A549 treated with AZD2906 at 1 μM for 4 hours (cell line): ENCODE measurements at places on chromosomes 1 and 21. TPM values are rescaled to one million over a fixed set of nuclear protein-coding genes. Genes with fewer than 3 reads are reported as not detected.

Gene CFHR2
- not detected in 5 replicates for total RNA-seq

Gene KIAA1614
- 0.69 to 1.6 TPM (median 1.2 TPM) in 5 replicates for total RNA-seq

Gene OR2L5
- total RNA-seq: not detected in 5 replicates

Gene FAM167B
- total RNA-seq: 0.29 to 0.88 TPM (median 0.45 TPM) in 5 replicates

Gene IL22RA1
- 7.1 to 9.7 TPM (median 8.3 TPM) in 5 replicates for total RNA-seq

Gene FNDC10
- 5.4 to 9.3 TPM (median 8.3 TPM) in 5 replicates for total RNA-seq

Gene CYP4A11
- not detected in 5 replicates for total RNA-seq

Gene CHIA
- not detected in 5 replicates for total RNA-seq

Gene HCN3
- 3.1 to 5.8 TPM (median 4.5 TPM) in 5 replicates for total RNA-seq

Gene HEYL
- total RNA-seq: 3.1 to 3.5 TPM (median 3.4 TPM) in 5 replicates

Gene MTF2
- 9.8 to 14.3 TPM (median 10.8 TPM) in 5 replicates for total RNA-seq

Gene CCDC30
- 0.32 to 0.88 TPM (median 0.62 TPM) in 5 replicates for total RNA-seq

Gene AMY1C
- total RNA-seq: not detected in 5 replicates

Gene OR10K1
- total RNA-seq: not detected in 5 replicates

Gene CFAP126
- 0.16 to 0.22 TPM (median 0.18 TPM) in 5 replicates for total RNA-seq

Gene GRIK3
- not detected in 5 replicates for total RNA-seq

Gene L1TD1
- total RNA-seq: not detected in 5 replicates

Gene ACTL8
- 1.4 to 1.8 TPM (median 1.7 TPM) in 5 replicates for total RNA-seq

Gene MSH4
- total RNA-seq: 0.02 TPM in 2 of 5 replicates, not detected in the others

Gene KLHDC9
- 1.8 to 2.1 TPM (median 1.8 TPM) in 5 replicates for total RNA-seq
